ENCODE measurements at places on chromosomes 5 and 9.

- peak; percentile 65 for DNase-seq
Observed at GRCh38 chr5:140351609-140352334, 5.4 kb upstream of the HBEGF start.

GRCh38 chr5:90161414-90161813 is 248.1 kb downstream of the CETN3 start:
- peak; percentile 56 for DNase-seq

DNA sequence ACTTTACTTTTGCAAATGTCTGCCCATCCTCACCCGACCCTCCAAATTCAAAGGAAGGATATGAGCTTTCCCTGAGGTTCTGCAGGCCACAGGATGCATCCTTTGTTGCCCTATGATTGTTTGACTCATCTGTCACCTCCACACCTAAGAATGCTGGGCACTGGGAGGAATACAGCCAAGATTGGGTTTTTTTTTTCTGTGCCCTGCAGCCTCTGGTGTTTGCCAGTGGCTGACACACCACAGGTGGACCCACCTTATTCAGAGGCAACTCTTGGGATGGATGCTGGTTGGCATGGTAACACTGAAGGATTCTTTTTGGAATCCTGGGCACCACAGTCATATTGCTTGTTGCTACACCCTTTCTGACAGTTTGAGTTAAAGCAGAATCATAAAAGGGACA is 29.7 kb downstream of the C9orf152 start:
- no peak for DNase-seq

- no peak for DNase-seq
Observed at GRCh38 chr5:55230086-55230629, 3.0 kb upstream of the MCIDAS start.

DNA sequence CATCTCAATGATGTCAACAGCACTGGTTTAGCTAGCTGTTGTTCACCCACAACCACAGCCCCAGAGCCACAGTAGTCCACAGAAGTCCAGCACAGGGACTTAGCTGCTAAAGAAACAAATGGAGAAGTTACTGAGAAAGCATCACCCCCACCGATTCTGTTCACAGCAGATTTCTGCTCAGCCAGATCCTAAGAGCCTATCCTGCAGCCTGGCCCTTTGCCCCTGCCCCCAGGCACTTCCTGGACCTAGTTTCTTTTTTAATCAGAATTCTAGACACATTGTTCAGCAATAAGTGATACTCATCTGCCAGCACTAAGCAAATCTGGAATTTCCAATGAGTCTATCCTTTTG is 7.4 kb downstream of the B4GALT1 start:
- peak; percentile 69 for DNase-seq

DNA sequence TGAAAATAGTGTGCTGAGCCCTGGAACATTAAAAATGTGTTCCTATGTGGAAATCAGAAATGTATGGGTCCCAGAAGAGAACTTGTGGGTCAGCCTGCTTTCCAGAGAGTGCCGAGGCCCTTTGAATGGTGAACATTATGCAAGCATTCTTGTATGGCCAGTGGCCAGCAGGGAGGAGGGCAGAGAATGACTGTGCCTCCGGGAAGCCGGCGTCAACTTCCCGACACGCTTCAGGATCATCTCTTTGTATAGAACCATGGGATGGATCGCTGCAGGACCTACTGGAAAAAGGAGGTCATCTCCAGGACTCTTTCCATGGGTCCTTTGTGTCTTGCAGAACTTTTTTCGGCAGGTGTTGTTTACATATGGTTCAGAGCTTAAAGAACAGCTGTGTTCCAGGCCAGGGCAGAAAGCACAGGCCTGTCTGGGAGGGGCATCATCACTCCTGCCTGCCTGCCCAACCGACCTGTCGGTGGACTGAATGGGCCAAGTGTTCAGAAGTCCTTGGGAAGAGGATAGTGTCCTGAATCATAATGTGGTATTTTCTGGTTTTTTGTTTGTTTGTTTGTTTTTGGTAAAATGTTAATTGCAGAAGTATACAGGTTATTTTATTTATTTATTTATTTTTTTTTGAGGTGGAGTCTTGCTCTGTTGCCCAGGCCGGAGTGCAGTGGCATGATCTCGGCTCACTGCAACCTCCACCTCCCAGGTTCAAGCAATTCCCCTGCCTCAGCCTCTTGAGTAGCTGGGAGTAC is 9.0 kb downstream of the PRRC2B start:
- peak; percentile 81 for DNase-seq

DNA sequence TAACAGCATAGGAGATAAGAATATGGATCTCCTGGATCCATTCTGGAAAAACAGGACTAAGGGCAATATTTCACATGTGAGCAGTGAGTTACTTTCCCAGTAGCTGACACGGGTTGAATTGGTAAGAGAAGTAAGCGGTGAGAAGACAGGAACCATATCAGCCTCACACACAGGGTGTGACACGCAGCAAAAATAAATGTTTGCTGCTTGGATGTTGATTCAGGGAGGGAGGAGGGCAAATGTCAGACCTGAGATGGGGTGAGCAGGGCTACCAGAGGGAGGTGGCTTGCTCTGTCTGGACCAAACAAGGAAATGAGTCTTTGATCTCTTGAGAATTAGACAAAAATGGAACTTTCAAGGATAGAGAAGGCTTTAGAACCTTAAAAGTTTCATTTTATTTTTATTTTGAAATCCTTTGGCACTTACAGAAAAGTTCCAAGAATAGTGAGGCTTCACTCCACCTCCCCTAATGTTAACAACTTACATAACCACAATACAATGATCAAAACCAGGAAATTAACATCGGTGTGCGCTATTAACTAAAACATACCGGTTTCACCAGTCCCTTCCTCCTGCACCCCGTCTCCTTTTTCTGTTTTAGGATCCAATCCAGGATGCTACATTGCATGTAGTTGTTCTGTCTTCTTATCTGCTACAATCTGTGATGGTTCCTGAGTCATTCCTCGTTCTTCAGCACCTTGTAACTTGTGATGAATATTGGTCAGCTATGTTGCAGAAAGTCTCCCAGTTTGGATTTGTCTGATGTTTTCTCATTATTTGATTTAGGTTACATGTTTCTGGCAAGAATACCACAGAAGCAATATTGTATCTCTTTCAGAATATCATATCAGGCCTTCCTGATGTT is 20.5 kb upstream of the ARHGEF28 start:
- peak; percentile 57 for DNase-seq

DNA sequence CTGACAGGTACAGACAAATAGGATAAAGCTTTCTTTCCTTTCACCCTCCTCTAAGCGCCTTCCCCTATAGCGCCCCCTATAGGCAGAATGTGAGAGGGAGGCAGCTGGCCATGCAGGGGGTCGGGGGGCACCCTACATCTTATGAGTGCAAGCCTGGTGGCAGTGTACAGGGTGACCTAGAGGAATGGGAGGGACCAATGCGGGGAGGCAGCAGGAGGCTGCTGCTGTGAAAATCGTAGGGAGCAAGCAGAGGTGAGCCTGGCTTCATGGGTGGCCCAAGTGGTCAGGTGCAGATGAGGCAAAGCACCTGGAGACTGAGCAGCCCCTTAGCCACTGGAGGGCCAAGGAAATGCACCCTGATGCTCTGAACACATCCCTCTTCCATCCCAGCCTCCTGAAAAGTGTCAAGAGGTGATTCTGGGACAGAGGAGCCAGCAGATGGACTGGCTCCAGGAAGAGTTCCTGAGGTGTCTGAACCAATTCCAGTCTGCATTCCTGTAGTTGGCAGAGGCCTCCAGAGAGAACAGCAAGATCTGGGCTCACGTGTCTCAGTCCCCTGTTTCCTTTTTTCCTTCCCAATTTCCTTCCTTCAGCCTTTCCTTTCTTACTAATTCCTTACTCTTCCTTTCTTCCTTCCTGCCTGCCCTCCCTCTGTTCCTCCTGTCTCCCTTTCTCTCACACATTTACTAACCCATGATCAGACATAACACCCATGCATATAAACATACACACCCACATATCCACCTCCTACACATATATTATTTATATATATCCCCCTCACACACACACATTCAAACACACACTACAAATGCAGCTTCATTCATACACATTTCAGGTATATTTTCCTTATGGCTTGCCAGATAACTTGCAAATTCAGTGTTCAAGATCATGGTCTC is 32.8 kb upstream of the GALNT10 start:
- DNase-seq = no peak

GRCh38 chr9:88090151-88090581 is 48.1 kb downstream of the SPATA31C2 start:
- no peak for DNase-seq

- no peak for DNase-seq
Observed at GRCh38 chr9:128937310-128938165, 9.9 kb downstream of the DOLK start.

DNA sequence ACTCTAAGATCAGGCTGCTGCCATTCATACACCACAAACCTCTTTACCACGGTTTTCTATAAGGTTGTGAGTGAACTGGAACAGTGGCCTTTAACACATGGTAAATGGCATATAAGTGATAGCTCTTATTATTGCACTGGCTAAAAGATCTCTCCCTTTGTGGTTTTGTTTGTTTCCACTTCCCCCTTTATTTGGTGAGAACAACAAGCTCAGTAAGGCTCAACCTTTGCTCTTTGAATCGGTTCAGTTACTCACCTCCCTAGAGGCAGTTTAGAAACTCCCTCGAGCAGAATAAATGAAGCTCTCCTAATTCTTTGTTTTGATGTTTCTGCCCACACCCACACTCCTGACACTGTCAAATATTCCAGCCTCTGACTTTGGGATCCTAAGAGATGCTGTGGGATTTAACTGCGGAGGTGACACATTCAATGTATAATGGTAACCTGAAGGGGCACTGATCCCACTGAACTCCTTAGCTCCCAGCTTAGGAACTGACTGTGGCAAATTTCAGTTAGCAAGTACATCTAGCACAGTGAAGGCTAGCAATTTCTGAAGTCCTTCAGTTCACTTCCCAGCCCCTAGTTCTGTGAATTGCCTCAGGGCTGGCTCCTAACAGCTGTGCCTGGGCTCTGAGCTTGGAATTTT is 22.5 kb upstream of the RAD23B start:
- peak; percentile 58 for DNase-seq

DNA sequence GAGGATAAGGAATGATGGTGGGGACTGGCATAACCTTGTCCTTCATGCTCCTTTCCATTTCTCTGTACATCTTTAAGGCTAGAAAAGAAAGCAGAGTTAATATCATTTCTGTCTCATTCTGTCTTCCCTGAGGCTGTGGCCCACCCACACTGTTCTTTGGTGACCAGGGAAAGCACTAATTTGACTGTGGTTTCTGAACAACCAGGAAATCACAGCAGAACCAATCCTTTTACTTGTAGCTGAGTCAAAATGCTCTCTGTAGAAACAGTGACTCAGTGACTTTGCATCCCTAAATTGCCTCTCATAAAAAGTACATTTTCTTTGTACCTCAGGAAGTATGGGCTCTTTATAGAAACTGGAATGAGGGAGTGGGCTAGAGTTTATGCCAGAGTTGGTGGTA is 28.1 kb downstream of the IL33 start:
- peak; percentile 27 for DNase-seq

DNA sequence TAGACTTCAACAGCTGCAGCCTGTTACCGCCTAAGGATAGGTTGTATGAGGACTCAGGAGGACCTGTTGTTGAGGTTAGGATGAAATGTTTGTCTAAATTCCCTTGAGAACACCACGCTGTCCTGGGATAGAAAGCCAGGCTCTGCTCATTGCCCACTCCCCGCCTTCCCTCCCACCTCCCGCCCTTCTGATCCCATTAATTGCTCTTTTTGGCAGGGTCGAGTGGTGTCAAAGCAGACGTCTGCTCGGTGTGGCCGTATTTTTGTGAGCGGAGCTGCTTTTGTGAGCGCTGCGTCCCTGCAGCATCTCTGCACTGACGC is 62.3 kb downstream of the SPATA31C2 start:
- DNase-seq = no peak

DNA sequence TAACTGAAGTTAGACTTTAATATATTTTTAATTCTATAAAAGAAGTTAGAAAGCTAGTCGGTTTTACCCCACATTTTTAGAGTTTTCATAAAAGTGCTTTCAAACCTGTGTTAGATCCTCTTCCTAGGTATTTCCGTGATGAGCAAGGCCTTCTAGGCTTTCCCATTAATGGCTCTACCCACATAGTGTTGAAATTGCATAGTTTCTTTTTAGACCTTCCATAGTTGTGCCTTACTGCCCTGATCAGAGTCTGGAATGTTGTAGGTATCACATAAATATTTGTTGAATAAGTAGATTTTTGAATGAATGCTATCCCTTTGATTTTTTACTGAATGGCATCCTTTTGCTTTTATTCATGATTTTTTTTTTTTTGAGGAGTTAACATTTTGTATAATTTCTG is 45.3 kb upstream of the GPR21 start:
- DNase-seq = no peak

DNA sequence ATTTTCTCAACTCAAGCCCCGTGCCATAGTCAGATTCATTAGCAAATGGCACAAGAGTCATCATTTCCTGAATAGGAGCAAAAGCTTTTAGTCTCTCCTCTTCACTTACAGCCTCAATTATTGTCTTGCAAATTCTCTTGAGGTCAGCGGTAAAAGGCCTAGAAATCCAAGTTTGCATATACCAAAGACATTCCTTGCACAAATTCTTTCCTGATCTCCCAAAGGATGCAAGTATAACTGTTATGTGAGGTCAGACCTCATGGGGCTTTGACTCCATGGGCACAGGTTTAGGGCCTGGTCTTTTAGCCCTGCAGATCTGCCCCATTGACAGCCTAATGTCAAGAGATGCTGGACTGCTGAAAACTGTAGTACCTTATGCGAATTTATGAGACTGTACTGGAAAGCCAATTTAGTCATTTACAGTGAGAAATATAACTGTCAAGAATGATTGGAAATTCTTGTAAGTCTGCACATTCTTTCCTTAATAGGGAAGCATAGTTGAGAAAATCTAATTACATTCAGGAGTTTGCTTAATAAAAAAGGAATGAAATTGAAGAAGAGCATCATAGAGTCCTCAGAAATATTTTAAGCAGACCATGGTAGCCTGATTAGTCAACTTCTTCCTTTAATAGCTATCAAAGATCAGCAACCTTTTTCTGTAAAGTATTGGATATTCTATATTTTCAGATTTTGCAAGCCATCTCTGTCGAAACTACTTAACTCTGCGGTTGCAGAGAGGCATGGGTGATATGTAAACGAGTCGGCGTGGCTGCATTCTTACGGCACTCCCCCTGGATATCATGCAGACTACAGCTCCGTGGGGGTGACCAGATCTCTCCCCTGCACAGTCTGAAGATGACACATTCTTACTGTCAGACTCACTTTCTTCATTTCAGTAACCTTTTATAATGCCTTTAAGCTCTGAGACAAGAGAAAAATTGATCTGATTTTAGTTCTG is 45.2 kb downstream of the GCNT4 start:
- no peak for DNase-seq
